ENCODE measurements at places on chromosomes 1 and 21. TPM values are rescaled to one million over a fixed set of nuclear protein-coding genes. Genes with fewer than 3 reads are reported as not detected.

- DNase-seq: peak; percentile 35
These were observed 910 bp upstream of the RERE start for GRCh38 chr1:8818325-8818775.

DNA sequence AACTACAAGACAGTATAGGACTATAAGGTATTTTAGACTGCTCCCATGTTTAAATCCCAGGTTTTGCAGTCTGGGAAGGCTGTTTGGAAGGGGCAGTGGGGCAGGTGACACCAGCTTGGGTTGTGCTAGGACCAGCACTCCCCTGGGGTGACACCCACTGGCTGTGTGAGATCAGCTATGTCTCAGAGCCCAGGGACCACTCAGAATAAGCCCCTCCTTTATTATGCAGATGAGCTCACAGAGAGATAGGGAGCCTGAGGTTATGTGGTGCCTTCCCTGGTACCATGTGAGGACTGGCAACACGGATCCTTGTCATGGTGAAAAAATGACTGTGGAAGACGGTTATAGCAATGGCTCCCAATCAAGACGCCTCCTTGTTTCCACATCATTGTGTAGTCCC, 71.0 kb downstream of the NENF start:
- DNase-seq: no peak

KCNT2 gene
- total RNA-seq: 0.53 TPM

DNA sequence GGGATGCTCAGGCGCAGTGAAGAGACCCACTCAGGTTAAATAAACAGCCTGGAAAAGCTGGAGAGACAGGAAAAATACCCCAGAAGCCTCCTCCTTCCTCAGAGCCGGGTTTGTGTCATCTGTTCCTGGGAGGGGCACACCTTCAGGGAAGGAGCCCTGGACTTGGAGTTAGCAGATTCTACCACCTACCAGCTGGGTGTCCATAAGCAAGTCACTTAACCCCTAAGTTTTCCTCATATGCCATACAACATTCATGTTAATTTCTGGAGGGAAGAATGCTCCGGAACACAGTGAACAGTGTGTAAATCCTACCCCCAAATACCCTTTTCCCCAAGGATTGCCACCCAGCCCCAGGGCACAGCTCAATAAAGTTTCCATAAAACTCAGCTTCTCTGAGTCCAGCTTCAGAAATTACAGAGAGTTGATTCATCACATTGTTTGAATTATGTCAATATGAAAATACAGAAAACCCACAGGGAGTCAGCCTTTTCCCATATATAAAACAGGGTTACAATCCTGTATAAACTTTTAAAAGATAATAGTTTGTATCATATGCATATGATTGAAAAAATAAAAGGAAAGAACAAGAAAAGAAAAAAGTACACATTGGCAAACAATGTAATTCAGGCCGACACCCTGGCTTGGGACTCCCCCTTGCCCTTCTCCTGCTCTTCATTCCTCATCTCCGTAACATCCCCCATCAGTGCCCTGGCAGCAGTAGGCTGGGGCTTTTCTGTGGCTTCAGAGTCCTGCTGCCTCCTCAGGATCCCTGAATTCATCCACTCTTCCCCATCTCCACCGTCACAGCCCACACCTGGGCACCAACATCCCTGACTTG, 291.8 kb upstream of the USP24 start:
- DNase-seq: peak; percentile 16

DNA sequence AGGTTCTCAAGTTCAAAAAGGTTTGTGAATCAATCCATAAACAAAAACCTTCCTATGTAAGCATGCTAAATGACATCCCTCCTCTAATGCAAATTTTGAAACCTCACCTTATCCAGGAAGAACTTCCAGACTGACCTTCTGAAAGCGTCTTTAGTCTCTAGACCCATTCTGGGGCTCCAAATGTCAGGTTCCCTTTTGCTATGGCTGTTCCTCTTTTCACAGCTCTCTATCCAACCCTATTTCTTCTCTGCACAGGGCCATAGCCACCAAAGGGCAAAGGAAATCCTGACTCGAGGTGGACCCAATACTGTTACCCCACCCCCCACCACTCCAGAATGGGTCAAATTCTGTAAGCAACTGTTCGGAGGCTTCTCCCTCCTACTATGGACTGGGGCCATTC, 3.4 kb downstream of the ATP1A4 start:
- no peak for DNase-seq

RGSL1 gene
- not detected for total RNA-seq

HTR6 gene
- not detected for total RNA-seq

GRCh38 chr1:12433323-12434053, 184.5 kb downstream of the DHRS3 start:
- DNase-seq: no peak

F3 gene
- total RNA-seq: 434 TPM

DNA sequence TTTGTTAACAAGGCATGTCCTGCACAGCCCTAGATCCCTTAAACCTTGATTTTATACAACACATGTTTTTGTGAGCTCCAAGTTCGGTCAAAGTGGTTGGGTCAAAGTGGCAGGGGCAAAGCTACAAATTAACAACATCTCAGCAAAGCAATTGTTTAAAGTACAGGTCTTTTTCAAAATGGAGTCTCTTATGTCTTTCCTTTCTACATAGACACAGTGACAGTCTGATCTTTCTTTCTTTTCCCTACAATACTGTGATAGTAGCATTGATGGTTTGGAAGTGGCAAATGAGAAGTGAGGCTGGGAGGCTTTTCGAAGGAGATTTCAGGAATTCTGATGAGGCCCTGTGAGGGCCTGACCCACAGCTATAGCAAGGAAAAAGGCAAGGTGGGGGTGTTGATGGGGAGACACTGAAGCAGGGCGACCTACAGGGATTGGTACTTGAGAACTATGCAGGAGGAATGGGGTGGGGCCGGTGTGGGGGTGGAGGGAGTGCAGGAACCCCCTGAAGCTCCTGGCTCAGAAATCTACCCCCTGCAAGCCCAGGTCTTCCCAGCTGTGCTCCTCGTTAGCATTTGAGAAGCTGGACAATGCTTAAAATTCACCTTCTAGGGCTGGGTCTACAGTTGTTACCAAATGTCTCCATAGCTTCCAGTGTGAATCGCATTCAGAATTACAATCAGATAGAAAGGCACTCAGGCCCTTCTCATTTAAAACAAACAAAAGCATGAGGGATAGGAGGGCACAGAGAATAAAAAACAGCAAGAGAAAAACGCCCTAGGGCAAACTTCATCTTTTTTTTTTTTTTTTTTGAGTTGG, 102.6 kb upstream of the PPM1J start:
- DNase-seq: no peak

C1QA gene
- total RNA-seq: not detected

Measured in PC-9 (cell line).